ENCODE measurements at places on chromosomes 5 and 9.

GRCh38 chr9:115157245-115157674 lies 39.3 kb upstream of the TNC start:
- peak; percentile 77 for DNase-seq
- peaks cover 20% of the 10 kb centered on the region for H3K4me1 ChIP-seq
- H3K27me3 ChIP-seq: no peaks in the 10 kb centered on the region
- H3K4me3 ChIP-seq: no peak overlapping the region
- no peaks in the 10 kb centered on the region for H3K36me3 ChIP-seq

DNA sequence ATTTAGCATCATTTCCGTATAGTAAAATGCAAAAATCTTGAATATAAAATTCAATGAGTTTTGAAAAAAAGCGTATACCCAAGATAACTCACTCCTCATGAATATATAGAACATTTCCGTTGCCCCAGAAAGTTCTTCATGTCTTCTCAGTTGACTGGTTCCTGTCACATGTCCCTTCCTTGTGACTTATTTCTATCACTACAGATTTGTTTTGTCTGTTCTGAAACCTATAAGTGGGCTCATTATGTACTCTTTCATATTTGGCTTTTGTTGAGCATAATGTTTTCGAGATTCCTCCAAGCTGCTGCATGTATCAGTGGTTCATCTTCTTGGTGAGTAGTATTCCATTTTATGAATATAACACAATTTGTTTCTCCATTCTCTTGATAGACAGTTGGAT lies 11.0 kb upstream of the HACD4 start:
- no peak for DNase-seq
- no peaks in the 10 kb centered on the region for H3K36me3 ChIP-seq
- H3K4me3 ChIP-seq: no peak overlapping the region
- no peak overlapping the region for H3K27ac ChIP-seq
- no peaks in the 10 kb centered on the region for H3K4me1 ChIP-seq

DNA sequence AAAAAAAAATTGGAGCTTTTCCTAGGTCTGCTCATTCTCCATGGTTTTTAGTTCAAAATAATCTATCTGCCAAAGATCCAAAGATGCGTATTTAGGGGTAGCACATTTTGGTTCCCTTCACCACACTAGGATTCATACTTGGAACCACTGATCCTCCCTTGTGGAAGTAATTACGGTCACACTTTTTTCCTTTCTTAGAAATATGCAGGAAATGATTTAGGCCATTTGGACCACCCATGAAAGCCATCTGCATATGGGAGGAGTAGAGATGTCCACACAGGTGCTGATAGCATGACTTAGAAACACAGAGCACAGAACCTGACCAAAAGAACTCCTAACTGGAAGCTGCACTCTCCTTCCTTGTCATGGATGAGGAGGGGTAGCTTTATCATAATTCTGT lies 105.9 kb upstream of the RAI14 start:
- no peaks in the 10 kb centered on the region for H3K36me3 ChIP-seq
- H3K27me3 ChIP-seq: no peaks in the 10 kb centered on the region
- no peaks in the 10 kb centered on the region for H3K4me1 ChIP-seq
- no peak overlapping the region for H3K27ac ChIP-seq
- no peak overlapping the region for H3K4me3 ChIP-seq

DNA sequence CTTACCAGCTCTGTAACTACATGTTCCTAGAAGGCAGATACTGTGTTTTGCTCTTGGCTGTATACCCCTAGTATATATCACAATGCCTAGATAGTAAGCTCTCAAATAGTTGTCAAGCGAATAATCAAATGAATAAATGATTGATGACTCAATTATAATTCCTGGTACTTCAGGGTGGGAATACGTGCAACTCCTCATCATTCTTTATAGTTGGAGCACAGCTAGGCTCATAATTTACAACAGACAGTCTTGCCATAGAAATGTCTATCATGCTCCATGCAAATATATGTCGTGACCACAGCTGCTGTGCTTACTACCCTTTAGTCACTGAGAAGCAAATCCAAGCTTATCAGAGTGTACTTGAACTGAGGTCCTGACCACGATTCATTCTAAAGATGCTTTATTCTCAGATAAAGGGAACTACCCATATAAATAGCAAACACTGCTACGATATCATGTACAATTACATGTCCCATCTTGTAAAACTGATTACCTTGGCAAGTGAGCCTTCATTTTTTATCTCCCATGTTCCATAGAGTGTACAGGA lies 52.1 kb downstream of the STRBP start:
- no peaks in the 10 kb centered on the region for H3K27me3 ChIP-seq
- H3K27ac ChIP-seq: no peak overlapping the region
- H3K36me3 ChIP-seq: no peaks in the 10 kb centered on the region
- no peak for DNase-seq
- no peaks in the 10 kb centered on the region for H3K4me1 ChIP-seq

- no peak overlapping the region for H3K4me3 ChIP-seq
- no peaks in the 10 kb centered on the region for H3K36me3 ChIP-seq
- no peak for DNase-seq
- peaks cover 13% of the 10 kb centered on the region for H3K4me1 ChIP-seq
- H3K27ac ChIP-seq: no peak overlapping the region
These were observed 396.9 kb downstream of the GADD45G start for GRCh38 chr9:90001747-90002146.

GRCh38 chr9:93261281-93261680 lies 77.3 kb downstream of the WNK2 start:
- H3K4me3 ChIP-seq: no peak overlapping the region
- DNase-seq: no peak
- no peaks in the 10 kb centered on the region for H3K27me3 ChIP-seq
- H3K27ac ChIP-seq: no peak overlapping the region

DNA sequence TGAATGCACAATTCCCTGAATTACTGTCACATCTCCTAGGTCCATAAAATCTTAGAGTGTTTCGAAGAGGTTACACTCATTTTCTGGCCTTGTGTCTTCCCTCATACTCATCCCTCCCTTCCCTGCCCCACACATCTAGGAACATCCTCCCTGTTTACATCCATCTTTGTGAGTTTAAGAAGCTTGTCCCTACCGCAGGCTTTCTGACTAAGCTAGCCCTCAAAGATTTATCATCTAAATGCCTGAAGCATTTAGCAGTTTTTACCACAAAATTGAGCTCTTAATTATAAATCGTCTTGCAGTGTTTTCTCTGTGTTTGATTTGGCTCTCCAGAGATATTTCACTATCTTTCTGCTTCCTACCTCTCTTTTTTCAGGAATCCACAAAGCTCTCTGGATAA lies 374.8 kb downstream of the KIAA0825 start:
- DNase-seq: no peak
- peaks cover 19% of the 10 kb centered on the region for H3K4me1 ChIP-seq
- H3K27me3 ChIP-seq: no peaks in the 10 kb centered on the region
- H3K27ac ChIP-seq: no peak overlapping the region
- H3K36me3 ChIP-seq: no peaks in the 10 kb centered on the region

- H3K4me3 ChIP-seq: no peak overlapping the region
- H3K27me3 ChIP-seq: no peaks in the 10 kb centered on the region
- DNase-seq: no peak
- no peak overlapping the region for H3K27ac ChIP-seq
- no peaks in the 10 kb centered on the region for H3K4me1 ChIP-seq
- H3K36me3 ChIP-seq: no peaks in the 10 kb centered on the region
These were observed 97.3 kb downstream of the ANKRD18A start for GRCh38 chr9:38523121-38523520.

DNA sequence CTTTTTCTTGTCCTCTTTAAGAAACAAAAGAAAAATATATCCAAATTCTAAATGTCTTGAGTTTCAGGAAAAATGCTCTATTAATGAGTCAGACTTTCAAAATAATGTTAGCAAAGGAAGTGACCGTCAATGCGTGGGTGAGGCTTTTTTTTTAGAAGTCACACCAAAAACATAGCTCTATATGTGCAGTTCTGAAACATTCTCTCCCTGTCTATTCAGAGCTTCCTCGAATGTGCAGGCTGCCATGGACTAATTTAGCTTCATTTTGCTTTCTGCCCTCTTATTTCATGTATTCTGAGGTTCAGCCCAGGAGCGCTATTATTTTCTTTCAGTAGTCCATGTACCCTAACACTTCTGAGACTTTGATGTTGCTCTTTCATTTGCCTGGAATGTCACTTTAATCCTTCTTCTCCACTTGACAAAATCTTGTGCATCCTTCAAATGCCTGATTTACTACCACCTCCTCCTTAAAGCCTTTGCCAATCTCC lies 72.5 kb upstream of the RASA1 start:
- peak; percentile 68 for DNase-seq
- peak overlapping the region; percentile 24 for H3K27ac ChIP-seq
- H3K4me1 ChIP-seq: peaks cover 31% of the 10 kb centered on the region
- no peaks in the 10 kb centered on the region for H3K27me3 ChIP-seq

GRCh38 chr5:76081811-76082771 lies 1.1 kb upstream of the SV2C start:
- no peak overlapping the region for H3K4me3 ChIP-seq
- DNase-seq: no peak
- H3K27ac ChIP-seq: no peak overlapping the region
- peaks cover 58% of the 10 kb centered on the region for H3K27me3 ChIP-seq
- H3K4me1 ChIP-seq: no peaks in the 10 kb centered on the region

GRCh38 chr5:138929571-138929955 lies 54.4 kb upstream of the LRRTM2 start:
- no peak overlapping the region for H3K27ac ChIP-seq
- no peaks in the 10 kb centered on the region for H3K4me1 ChIP-seq
- H3K36me3 ChIP-seq: no peaks in the 10 kb centered on the region
- DNase-seq: no peak
- H3K27me3 ChIP-seq: no peaks in the 10 kb centered on the region

DNA sequence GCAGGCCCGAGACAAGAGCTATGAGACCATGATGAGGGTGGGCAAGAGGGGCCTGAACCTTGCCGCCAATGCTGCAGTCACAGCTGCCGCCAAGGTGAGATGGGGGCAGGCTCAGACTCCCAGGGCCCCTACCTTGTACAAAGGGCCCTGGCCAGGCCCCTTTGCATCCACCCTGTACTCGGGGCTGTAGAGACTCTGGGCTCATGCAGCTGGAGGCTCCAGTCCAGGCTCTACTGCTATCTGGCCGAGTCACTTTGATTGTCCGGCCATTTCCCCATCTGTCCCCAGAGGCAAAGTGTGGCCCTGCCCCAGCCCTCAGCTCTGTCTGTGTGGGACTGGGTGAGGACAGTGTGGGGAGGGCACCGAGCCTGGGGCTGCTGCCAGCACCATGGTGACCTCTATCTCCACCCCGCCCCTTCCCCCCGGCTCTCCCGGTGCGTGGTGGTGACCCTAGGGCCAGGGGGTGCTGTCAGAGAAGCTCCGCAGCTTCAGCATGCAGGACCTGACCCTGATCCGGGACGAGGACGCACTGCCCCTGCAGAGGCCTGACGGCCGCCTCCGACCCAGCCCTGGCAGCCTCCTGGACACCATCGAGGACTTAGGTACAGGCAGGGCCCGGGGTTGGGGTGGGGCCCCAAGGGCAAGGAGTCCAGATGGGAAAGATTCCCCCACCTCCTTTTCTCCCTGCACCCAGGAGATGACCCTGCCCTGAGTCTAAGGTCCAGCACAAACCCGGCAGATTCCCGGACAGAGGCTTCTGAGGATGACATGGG lies 6.1 kb downstream of the REEP2 start:
- H3K27ac ChIP-seq: no peak overlapping the region
- no peaks in the 10 kb centered on the region for H3K4me1 ChIP-seq
- H3K36me3 ChIP-seq: no peaks in the 10 kb centered on the region
- no peak for DNase-seq
- H3K27me3 ChIP-seq: no peaks in the 10 kb centered on the region

- DNase-seq: peak; percentile 45
- H3K27me3 ChIP-seq: peaks cover 23% of the 10 kb centered on the region
- peaks cover 23% of the 10 kb centered on the region for H3K4me1 ChIP-seq
These were observed 2.3 kb downstream of the EFNA5 start for GRCh38 chr5:107668154-107669095.

DNA sequence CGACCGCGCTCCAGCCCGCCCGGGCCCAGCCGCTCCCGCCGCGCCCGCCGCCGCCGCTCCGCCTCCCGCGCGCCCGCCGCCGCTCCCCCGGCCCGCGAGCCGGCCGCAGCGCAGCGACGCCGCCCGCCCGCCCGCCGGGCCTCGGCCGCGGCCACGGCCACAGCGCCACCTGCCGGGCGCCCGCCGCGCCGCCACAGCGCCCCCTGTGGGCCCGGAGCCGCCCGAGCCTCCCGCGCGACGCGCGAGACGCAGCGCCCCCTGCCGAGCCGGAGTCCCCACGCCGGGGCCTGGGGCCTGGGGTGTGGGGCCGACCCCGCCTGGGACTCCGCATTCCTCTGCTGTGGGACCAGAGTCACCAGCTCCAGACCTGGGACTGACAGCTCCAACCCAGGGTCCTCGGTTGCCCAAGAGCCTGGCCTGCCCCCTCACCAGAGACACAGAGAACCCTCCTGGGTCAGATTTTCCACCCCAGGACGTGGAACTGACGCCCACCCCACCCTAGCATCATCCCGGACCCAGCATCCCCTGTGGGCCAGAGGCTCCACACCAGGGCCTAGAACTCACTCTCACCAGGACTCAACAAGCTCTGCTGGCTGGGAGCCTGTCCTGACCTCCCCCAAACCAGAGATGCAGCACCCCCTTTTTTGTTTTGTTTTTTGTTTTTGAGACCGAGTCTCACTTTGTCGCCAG lies at the start of gene RAPGEF1:
TSS of gene RAPGEF1 (minus strand) at position 118 of the 690 bp plus-strand sequence. CDS start 246 bp downstream, outside the sequence.
- DNase-seq: peak; percentile 43
- H3K4me3 ChIP-seq: peak within 1 kb of the TSS; percentile 87
- no peaks in the 10 kb centered on the region for H3K27me3 ChIP-seq

- DNase-seq: no peak
- no peaks in the 10 kb centered on the region for H3K4me1 ChIP-seq
- no peak overlapping the region for H3K27ac ChIP-seq
- H3K36me3 ChIP-seq: no peaks in the 10 kb centered on the region
- no peaks in the 10 kb centered on the region for H3K27me3 ChIP-seq
These were observed 7.8 kb upstream of the MSANTD3 start for GRCh38 chr9:100419166-100419565.

DNA sequence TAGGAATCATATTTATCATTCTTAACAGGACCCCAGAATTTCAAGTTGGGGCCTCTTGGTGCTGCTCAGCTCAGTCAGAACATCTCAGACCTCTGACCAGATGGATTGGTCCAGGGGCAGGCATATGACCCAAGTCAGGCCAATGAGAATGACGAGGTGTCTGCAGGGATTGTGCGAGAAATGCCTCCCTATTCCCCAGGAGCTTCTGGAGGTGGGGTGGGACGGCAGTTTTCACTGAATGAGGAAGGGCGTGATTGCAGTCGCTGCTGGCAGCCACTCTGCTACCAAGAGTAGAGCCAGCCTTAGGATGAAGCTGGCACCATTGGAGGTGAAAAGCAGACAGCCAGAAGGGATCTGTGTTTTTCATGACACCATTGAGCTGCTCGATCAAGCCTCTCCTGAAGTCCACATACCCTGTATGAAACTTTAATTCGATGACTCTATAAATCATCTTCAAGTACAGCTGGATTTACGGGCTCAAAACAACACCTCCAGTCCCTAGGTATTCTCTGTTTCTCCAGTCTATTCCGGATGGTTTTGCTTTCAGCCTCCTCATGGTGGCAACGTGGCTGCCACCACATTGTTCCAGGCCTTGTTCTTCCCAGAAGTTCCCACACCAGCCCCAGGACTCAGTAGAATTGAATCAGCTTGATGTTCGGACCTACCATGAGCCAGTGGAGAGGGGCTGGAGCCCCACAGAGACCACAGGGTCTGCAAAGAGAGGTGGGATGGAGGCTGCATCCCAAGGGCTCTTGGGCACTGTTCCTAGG lies 70.2 kb upstream of the ADAMTS2 start:
- no peaks in the 10 kb centered on the region for H3K27me3 ChIP-seq
- no peaks in the 10 kb centered on the region for H3K4me1 ChIP-seq
- no peak for DNase-seq
- no peaks in the 10 kb centered on the region for H3K36me3 ChIP-seq
- no peak overlapping the region for H3K4me3 ChIP-seq

Data from PC-3 (cell line).